ENCODE measurements at places on chromosomes 16 and 17.

DNA sequence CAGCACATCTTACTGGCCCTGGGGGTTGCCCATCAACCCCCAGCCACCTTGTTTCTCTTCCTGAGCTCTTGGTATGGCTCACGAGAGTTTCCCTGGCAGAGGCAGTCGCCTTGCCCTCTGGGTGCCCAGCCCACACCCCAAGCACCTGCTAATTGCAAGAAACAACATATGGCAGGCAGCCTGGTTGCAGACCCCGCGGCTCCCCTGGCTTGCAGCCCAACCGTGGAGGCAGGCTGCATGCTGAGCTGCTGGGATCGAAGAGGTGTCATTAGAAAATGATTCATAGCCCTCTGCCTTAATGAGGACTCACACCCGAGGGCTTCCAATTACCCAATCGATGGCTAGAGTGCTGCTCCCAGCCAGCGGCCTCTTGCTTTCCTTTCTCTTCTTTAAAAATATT lies 115.7 kb downstream of the TMEM114 start:
- no peak for DNase-seq

DNA sequence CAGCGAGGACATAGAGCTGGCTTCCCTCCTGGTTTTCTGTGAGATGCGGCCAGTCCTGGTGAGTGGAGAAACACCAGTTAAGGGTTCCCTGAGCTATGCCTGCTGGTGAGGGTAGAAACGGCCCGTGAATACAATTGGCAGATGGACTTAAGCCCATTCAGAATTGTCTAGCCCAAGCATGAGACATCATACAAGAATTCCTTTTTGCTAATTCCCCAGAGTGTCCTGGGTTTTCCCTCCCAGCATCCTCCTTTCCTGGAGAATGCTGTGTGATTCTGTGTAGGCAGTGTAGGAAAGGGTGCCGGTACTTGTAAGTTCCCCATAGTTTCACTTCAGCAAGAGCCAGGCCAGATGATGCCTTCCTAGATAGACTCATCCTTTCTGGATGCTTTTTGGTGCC lies 65.1 kb downstream of the SDR42E1 start:
- no peak for DNase-seq

DNA sequence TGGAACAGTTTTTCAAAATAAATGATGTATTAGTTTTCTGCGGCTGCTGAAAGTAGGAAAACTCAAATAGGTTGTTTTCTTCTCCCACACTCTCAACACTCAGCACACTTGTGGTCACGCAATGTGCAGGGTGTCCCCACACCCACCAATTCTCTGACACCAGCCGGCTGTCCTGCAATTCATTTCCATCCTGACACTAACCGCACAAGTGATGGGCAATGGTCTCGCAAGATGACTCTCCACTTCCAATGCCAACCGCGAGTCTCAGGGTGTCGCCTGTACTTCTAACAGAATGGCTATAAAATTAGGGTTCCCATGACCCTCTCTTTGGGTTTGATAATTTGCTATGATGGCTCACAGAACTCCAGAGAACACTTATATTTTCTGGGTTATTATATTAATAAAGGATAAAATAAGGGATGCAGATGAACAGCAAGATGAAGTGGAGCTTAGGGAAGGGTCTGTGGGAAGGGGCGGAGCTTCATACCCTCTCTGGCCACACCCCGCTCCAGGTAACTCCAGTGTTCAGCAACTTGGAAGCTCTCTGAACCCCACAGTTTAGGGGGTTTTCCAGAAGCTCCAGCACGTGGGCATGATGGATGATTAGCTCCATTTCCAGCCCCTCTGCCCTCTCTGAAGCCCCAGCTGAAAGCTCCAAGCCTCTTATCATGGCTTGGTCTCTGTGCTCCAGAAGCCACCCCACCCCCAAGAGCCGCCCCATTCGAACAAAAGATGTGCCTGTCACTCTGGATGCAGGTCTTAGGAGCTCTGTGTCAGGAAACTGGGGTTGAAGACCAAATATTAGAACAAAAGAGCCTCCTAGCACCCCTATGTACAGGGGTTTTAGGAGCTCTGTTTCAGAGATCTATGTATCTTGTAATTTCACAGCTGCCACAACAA lies 19.8 kb downstream of the TAF1C start:
- DNase-seq: no peak

GRCh38 chr16:73006026-73006425 lies 41.9 kb downstream of the ZFHX3 start:
- no peak for DNase-seq

- DNase-seq: no peak
Measured at GRCh38 chr17:60557805-60558204, 31.8 kb upstream of the APPBP2 start.

- DNase-seq: no peak
Measured at GRCh38 chr16:81293909-81294802, 20.6 kb upstream of the GAN start.

All from CD4-positive, alpha-beta T cell treated with Interleukin-15 for 4 hours (primary cell).